Esophagus squamous epithelium (tissue), 5 donors: ENCODE measurements at places on chromosomes 5 and 9.

- DNase-seq = no peak
These were observed 5.2 kb downstream of the OLFML2A start for GRCh38 chr9:124781967-124782660.

GRCh38 chr5:139709582-139710318, 61.6 kb downstream of the CXXC5 start:
- no peak for DNase-seq

DNA sequence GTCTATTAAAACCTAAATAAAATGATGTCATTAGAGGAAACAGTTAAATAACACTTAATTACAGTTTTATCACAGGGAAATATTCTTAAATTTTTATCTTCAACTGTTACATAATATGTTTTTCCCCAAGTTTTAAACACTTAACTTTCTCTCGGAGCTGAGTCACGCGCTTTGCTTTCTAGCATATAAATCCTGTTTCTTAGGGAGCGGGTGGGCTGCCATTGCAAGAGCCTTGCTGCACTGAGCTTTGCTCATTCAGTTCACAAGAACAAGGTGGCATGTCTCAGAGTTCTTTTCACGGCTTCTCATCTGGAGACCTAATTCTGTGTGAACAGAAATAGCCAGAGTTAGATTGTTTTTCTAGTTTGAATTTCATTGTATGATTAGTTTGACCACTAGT, 166.1 kb downstream of the ZSWIM6 start:
- DNase-seq = no peak

DNA sequence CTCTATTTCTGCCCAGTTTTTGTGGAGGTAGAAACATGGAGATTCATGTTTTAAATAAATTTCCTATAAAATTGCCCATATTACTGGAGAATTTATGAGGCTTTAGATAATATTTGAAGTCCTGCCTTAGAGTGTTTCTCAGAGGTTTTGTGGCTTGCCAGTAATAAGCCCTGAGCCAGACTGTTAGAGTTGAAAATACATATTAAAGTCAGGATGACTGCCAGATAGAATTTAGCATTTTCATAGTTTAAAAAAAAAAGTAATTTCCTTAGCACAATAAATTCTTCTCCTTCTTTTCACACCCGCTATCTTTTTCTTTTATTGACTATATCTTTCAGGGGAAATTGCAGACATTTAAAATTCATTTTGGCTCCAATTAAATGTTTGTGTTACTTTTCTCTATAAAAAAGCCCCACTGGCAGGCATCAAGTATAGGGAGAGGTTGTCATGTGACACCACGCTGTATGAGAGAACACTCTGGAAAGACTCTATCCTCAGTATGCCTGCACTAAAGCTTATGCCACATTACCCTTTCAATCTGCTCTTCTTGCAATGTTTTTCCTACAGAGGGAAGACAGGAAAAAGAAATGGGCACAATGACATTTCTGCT, 135.2 kb downstream of the MPDZ start:
- no peak for DNase-seq

GRCh38 chr5:87138091-87138805, 129.4 kb upstream of the RASA1 start:
- no peak for DNase-seq

- DNase-seq = no peak
These were observed 36.2 kb upstream of the SMARCA2 start for GRCh38 chr9:1978941-1979340.

DNA sequence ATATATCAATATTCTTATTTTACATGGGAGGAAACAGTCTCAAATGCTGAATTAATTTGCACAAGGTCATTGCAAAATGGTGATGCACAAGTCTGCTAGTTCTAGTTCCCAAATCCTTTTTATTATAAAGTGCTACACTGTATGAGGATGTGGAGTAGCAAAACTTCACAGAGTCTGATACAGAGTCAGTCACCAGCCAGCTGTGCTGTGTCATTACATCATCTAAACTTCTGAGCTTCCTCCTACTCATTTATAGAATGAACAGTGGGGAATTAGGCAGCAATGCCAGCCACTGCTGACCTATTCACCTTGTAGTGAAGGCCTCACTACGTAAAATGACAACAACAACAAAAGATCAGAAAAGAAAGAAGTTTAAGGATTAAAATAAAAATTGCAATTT, 357.8 kb downstream of the TMEM167A start:
- no peak for DNase-seq

GRCh38 chr9:75001719-75002421, 26.2 kb downstream of the CARNMT1 start:
- DNase-seq = no peak

DNA sequence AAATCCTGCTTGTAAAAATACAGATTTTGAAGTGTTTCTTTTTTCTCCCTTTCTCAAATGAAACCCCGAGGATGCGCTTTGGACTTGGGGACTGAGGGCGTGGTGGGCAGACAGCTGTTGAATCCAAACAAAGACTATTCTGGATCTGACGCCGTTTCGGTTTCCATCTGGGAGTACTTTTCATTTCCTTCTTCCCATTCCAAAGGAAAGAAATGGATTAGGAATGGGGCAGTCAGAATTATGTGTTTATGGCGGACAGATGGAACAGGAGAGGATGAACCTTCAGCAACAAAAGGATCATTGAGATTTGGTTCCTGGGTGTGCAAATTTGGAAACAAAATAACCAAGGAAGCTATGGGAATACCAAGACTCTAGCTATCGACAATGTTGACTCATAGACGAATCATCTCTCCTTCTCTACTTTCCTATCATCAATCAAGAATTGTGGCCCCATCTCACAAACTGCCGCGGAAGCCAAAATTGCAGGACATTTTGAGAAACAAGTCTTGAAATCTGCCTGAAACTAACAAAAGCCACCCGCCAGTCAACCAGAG, 300.6 kb downstream of the PARP8 start:
- no peak for DNase-seq

GRCh38 chr9:97773723-97774122, 76.6 kb upstream of the XPA start:
- DNase-seq = no peak

GRCh38 chr5:129096382-129096991, 1.9 kb downstream of the ISOC1 start:
- DNase-seq = no peak

GRCh38 chr5:34991486-34992238, 56.1 kb downstream of the AGXT2 start:
- DNase-seq = no peak

DNA sequence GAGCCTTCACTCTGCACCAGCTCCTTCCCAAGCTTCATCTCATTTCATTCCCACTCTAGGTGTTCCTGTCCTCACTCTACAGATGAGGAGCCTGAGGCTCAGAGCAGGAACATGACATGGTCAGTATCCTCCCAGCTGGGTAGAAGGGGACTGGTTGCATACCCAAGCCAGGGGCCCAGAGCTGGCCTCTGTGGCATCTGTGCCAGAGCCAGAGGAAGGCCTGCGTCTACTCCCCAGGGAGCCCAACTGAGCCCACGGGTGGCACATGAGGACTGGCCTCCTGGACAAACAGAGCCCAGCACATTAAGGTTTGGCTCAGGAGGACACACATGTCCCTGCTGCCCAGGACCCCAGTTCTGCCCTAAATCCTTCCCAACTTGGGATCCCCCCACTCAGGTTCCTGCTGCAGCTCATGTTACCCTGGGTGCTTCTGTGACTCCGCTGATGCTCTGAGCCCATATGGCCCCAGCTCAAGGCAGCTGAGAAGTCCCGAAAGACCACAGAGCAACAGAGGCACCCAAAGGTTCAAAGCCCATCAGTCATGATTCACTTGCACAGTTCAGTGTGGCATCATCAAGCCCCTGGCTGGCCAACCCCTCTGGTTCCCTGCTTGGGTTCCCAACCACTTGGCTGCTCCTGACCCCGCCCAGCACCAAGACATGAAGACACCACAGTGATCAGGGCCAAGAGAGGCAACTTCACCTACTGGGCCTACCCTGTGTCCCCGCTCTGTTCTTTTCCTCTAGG, 8.5 kb upstream of the NEURL1B start:
- no peak for DNase-seq

GRCh38 chr9:27929841-27930240, 356.6 kb upstream of the C9orf72 start:
- DNase-seq = no peak

DNA sequence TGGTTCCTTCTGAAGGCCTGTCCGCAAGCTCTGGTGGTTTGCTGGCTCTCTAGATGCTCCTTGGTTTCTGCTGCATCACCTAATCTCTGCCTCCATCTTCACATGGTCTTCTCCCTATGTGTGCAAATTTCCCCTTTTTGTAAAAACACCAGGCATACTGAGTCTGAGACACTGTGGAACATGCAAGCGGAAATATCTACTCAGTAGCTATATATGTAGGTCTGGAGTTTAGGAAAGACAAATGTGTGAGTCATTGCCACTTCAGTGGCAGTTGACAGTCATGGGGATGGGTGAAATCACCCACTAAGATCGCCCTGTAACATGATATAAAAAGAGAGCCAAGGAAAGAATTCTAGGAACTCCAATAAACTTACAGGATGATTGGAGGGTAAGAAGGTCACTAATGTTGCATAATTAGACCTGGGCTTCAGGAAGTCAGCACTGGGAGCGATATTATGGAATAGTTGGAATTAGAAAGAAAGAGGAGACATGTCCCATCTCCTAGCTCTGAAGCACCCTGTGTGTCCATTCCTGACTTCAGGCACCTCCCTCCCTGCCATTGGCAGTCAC, 22.7 kb upstream of the UBLCP1 start:
- DNase-seq = no peak

GRCh38 chr9:99555792-99556191, 265.9 kb upstream of the NR4A3 start:
- DNase-seq = no peak

DNA sequence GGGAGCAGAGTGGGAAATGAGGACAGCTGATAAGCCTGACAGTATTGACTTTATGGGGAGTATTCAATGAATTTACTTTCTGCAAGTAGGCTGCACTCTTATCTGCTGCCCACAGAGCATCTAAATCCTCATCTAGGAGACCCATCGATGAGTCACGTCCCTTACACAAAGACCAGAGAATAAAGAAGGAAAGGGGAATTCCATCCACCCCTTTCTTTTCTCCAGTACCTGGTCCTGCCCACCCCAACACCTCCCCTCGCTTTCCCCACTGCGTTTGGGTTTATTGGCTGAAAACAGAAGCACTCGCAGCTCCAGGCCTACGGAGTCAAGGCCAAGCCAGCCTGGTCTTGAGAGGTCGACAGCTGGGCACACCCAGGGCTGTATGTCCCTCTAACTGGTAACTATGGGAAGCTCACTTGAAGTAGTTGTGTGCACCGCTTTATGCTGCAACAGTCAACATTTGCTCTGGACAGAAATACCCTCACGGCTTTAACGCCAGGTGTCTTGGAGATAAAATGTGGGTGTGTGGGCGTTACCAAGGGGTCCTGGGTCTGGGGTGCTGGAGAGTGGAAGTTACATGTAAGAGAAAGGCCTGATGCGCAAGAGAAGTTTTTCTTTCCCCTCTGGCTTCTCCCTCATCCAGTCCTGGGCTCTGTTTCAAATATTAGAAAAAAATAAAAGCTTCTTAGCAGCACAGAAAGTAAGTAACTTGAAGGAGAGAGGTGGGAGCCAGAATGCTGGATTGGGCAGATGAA, 14.5 kb upstream of the TAL2 start:
- no peak for DNase-seq

- no peak for DNase-seq
These were observed 28.2 kb downstream of the SLC9A3 start for GRCh38 chr5:496028-496427.

GRCh38 chr5:115544436-115545350, at the start of gene FEM1C:
Gene FEM1C, minus strand, starts transcription at chr5:115544775. Its CDS starts 1,282 bp downstream, at chr5:115543493.
- peak; percentile 93 for DNase-seq

DNA sequence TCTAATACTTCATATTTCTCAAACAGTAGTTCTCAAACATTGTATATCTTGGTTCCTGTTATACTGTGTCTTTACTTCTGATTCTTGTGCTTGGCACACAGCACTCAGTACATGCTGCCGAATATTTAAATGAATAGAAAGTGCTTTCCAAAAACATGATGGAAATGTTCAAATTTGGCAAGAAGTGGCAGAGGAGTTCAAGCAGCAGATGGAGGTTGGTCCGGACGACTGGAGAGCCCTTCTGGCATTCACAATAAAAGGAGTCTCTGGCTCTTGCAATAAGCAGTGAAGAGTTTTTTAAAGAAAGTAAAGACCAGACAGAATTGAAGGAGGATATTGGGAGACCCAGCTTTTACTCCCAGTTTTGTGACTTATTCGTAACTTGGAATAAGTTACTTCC, 36.3 kb downstream of the TSTD2 start:
- no peak for DNase-seq

- DNase-seq = no peak
These were observed 43.8 kb downstream of the STOM start for GRCh38 chr9:121326130-121326838.

DNA sequence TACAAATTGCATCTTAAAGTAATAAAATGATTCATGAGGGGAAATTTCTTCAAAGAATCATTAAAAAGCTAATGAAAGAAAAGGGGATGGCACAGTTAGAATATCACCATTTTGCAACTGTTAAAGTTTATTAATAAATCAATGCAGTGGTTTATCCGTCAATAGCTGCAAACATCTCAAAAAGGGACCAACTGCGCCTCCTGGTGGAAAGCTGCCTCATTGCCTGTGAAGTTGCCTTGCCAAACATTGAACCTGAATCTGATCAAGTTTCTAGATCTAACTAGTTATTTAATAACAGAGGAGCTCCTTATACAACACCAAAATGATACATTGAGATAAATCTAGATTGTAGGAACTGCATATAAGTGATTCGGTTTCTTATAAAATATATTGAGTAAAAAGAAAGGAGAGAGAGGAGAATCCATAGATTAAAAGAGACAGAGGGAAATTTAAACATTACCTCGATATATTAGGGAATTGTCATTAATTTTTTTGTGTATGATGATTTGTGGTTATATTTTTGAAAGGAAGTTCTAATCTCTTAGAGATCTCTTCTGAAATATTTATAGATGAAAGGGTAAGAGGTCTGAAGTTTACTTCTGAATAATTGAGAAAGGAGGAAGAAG, 6.9 kb upstream of the NDUFB6 start:
- no peak for DNase-seq

GRCh38 chr9:137798901-137799629, 78.5 kb upstream of the CACNA1B start:
- no peak for DNase-seq

DNA sequence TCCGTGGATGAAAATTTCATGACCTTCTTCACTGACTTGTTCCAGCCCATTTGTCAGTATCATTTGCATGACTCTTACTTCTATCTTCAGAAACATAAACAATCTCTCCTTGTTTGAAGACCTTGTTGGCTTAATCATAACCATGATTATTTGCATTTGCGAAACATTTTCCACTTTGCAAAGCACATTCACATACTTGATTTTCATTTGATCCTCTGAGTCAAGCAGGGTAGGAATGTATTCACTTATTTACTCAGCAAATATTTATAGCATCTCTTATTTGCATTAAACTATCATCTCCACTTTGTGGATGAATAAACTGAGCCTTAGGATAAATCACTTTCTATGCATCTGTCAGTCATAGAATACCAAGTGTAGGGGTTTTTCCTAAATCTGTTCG, 343.0 kb upstream of the SGCD start:
- DNase-seq = no peak

DNA sequence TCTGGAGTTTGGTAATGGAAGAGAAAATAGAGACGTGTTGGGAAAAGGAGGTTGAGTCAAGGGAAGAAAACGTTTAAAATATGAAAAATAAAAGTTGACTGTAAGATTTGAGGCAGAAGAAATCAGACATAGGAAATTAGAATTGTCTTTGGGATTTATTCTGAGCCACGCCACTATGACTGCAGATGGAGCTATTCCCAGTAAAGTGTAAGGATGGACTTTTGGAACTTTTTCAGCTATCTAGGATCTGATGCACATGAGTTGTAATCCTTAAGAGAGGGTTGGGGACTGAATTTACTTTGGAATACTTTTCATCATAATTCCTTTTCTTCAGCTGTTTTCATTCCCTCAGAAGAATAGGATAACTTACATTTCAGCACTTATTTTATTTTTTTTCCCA, 336.7 kb downstream of the FAM170A start:
- no peak for DNase-seq
